ENCODE measurements at places on chromosomes 5 and 9.

DNA sequence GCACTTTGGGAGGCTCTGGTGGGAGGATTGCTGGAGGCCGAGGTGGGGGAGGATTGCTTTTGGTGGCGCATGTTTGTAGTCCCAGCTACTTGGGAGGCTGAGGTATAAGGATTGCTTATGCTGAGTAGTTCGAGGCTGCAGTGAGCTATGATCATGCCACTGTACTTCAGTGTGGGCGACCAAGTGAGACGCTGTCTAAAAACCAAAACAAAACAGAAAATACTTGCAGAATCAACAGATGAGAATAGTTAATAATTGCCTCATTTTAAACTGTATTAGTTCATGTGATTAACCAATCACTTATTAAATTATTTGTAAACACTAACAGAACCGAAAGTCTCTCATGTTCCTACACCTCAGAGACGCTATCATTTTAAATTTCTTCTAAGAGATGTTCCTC lies 118.1 kb downstream of the CCDC171 start:
- DNase-seq: no peak

DNA sequence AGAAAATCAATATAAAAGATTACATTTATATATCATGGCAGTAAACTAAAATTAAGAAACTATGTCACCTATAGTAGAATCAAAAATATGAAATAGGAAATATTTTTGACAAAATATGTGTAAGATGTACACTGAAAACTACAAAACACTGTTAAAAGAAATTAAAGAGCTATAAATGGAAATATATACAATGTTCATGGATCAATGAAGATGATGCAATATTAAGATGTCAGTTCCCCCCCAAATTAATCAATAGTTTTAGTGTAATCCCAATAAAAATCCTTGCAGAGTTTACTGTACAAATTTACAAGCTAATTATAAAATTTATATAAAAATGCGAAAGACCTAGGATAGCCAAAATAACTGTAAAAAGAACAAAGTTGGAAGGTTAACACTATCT lies 173.0 kb upstream of the ADRA1B start:
- no peak for DNase-seq

DNA sequence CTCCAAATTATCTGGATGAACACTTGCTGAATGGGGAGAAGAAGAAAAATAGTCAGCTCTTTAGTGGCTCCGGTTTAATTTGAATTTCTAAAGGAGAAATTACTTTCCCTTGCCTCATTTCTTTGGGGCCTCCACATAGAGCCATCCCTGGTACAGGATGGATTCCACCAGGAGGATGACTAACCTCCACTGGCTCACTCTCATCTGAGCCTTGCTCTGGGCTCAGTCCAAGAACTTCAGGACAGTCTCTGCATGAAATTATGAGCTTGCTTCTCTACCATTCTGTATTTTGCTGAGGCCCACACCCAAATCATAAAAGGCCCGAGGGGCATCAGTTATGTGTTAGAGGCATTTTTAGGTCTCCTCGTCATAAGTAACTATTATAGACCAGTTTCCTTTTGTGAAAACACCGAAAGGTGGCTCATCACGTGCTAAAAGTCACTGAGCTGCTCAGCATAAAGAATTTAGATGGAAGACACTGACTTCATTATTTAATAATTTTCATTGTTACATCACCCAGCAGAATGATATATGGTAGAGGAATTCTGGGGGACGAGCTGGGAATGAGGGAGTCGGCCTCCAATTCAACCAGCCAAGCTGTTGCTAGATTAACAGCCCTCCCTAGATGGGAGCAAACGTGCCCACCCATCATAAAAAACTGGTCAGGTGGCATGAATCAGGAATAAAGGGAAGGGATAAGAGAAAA lies 222.1 kb downstream of the TARS1 start:
- DNase-seq: no peak

DNA sequence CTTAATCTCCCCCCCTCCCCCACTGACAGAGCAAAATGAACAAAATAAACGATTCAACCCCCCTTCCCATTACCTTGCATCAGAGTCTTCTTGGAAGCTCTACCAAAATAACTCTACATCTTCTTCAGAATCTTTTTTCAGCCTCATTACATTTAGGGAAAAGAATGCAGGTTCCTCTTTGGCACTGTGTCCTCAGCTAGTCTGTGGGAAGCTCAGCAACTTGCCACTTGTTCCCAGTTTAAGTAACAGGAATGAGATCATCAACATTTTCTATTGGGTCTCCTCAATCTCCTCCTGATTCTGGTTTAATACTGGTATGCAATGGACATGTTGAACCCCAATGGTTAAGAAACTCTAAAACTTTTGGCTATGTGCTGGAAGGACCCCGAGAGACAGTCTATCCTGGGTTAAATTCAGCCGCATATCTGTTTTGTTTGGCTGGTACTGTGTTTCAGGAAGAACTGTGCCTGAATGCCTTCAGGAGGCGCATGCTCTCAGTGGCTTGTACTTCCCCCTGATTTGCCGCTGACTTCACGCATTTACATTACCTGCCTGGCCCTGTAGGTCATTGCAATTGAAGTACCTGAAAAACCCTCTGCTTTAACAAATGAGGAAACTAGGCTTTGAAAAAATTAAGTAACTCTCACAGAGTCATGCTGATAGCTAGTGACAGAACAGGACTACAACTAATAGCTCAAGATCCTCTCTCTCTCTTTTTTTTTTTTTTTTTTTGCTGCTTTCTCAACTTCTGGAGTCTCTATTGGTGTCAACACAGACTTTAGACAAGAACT lies 78.1 kb upstream of the HMHB1 start:
- no peak for DNase-seq

DNA sequence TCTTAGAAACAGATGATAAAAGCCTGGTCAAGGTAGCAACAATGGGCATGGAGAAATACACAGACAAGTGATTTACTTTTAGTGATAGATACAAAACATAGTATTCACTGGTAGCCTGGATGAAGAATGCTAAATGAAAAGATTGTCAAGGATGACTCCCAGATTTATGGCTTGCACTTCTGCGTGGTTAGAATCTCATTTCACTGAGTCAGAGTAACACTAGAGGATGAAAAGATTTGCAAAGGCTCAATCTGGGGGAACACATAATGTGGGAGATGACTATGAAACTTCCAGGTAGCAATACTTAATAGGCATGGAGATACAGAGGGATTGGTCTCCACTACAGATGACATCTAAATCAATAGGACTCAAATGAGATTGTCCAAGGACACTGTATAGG lies 38.4 kb downstream of the AGTPBP1 start:
- DNase-seq: no peak

- no peak for DNase-seq
Observed at GRCh38 chr5:58998544-58998943, 415.7 kb downstream of the RAB3C start.

GRCh38 chr9:94668418-94668927 lies 29.2 kb upstream of the FBP1 start:
- no peak for DNase-seq

GRCh38 chr9:97752274-97752673 lies 55.1 kb upstream of the XPA start:
- no peak for DNase-seq

DNA sequence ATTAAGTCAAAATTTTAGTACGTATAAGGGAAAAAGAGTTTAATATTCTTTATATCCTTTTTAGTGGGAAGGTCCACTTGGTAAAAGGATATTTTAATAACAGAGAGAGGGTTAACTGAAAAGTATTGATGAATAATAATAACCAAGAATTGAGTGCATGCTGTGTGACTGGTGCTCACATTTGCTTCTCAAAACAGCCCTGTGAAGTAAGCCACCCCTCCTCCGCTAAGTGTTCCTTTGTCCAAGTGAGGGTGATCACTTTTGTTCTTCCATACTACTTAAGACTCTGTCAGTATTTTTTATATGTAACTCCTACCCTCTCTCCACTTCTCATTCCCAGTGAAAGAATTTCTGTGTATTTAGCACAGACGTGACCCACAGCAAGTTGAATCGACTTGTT lies 51.5 kb downstream of the SLC44A1 start:
- DNase-seq: no peak

GRCh38 chr5:60162441-60162840 lies 268.9 kb upstream of the PDE4D start:
- no peak for DNase-seq
